ENCODE measurements at places on chromosomes 2 and 18. TPM values are rescaled to one million over a fixed set of nuclear protein-coding genes. Genes with fewer than 3 reads are reported as not detected.

- DNase-seq = no peak
Observed at GRCh38 chr2:239158641-239159475, 242.0 kb downstream of the HDAC4 start.

- no peak for DNase-seq
Observed at GRCh38 chr18:55897091-55897689, 309.2 kb upstream of the TCF4 start.

- peak; percentile 40 for DNase-seq
Observed at GRCh38 chr2:86807468-86808275, 17.0 kb upstream of the CD8A start.

DNA sequence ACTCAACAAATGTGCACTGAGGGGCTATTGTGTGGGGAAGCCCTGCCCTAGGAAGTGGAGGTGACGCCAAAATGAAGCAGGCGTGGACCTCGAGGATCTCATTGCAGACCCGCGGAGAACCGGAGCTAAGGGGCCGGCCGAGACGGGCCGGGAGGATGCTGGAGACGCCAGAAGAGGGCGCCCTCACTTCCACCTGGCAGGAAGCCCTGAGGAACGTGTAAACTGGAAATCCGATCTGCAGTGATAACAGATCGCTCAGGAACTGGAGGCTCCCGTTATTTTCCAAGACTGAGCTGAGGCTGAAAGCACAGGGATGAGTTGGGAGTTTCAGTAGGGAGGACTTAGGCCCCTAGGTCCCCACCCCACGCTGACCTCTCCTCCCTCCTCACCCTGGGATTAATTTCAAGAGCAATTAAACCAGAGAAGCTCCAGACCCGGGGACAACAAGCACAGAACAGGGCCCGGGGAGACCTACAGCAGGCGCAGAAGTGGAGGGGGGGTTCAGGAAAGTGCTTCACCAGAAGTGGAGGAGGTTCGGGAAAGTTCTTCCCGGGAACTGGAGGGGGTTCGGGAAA lies 7.7 kb upstream of the COL6A3 start:
- peak; percentile 35 for DNase-seq

- no peak for DNase-seq
Observed at GRCh38 chr2:187920511-187920910, 366.3 kb upstream of the TFPI start.

DNA sequence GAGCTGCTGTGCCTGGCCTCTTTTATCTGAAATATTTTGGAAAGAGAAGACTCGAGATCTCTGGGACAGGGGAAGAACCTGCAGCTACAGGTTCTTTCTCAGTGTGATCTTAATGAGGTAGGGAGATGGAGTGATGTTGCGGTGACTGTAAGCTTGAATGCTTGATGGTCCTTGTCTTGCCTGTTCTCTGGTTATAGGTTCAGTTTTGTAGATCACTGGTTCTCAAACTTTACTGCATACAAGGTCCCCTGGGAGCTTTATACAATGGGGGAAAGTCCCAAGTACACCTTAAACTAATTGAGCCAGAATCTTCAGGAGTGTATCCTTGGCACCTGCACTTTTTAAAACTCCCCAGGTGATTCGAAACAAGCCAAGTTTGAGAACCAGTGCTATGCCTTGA lies 136.7 kb upstream of the CXCR4 start:
- no peak for DNase-seq

The CHRND gene
- not detected for total RNA-seq

Data from Caki2 (cell line).